ENCODE measurements at places on chromosomes 13 and 19.

- no peak for DNase-seq
Observed at GRCh38 chr13:30496147-30496546, 30.4 kb upstream of the HMGB1 start.

DNA sequence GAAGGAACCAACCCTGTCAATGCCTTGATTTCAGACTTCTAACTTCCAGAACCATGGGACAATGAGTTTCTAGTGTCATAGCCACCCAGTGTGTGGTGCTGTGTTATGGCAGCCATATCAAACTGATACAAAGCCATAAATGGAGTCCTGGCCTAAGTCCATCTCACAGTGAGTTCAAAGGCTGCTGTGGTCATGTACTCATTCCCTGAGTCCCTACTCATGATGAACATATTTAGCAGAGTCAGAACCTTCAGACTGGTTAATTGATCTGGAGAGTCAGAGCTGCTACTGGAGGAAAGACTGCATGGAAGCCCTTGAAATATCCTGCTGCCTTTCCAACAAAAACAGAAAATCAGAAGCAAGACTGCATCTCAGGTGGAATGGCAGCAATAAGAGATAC, 39.2 kb upstream of the CSNK1A1L start:
- no peak for DNase-seq

GRCh38 chr19:39525205-39525604, 7.4 kb downstream of the EID2B start:
- DNase-seq = no peak

GRCh38 chr13:111360452-111360851, 40.0 kb downstream of the TEX29 start:
- no peak for DNase-seq

DNA sequence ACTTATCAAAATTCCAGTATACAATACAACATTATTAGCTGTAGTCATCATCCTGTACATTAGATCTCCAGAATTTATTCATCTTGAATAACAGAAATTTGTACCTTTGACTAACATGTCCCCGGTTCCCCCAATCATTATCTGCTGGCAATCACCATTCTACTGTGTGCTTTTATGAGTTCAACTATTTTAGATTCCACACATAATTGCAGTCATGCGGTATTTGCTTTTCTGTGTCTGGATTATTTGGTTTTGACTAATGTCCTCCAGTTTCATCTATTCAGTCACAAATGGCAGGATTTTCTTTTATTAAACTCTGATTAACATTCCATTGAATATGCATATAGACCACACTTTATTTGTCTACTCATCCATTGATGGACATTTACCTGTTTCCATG, 530.7 kb upstream of the SLITRK1 start:
- no peak for DNase-seq

DNA sequence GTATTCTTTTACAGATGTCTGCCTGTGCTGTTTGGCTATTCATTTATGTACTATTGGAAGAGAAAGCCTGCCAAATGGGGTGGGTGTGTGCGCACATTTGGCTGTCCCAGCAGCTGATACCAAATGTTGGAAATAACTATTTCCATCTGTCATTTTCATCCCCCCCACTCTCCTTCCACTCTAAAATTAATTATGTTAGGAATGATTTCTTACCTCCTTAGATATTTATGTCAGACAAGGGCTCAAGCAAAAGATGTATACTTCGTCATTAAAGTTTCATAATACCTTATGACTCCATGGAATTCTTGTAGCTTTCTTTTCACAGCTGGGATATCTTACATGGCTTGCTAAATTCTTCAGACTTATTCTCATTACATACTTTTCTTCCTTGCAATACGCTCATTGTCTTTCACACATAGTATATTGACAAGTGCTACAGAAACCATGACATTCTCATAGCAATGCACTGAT, 18.6 kb downstream of the ITM2B start:
- DNase-seq = no peak

- no peak for DNase-seq
Observed at GRCh38 chr13:94702181-94703041, 9.9 kb downstream of the SOX21 start.

DNA sequence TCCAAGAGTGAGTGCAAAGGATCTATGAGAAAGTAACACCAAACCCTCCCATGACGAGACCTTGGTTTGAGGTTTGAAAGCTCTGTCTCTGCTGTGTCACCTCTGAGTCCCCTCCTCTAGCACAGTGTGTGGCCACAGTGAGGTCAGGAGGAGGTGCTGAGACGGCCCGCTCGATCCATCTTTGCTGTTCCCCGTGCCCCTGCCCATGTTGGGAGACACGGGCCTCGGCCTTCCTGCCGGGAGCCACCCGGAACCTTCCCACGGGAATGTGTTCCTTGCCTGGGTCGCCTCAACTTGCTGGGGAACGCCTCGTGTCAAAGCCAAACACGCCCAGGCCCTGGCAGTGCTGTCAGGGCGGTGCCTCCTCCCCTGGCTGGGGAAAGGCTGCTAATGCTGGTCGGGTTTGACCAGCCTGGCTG, 10.1 kb downstream of the NANOS3 start:
- DNase-seq = no peak

DNA sequence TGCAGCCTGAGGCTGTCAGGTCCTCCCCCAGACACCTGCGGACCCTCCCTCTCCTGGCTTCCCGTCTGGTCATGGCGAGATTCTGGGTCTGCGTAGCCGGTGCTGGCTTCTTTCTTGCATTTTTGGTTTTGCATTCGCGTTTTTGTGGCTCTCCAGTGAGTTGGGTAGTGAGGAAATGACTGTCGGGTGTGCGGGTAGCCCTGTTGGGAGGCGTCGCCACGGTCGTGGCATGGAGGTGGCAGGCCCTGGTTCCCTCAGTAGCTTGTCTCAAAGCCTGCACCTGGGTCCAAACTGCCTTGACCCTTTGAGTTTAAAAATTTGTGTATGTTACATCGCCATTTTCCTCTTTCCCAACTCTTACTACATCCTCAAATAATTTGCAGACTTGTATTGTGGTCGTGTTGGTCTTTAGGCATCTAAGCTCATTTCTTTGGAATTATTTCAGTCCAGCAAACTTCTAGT, 344 bp downstream of the NHLRC3 start:
- peak; percentile 24 for DNase-seq

DNA sequence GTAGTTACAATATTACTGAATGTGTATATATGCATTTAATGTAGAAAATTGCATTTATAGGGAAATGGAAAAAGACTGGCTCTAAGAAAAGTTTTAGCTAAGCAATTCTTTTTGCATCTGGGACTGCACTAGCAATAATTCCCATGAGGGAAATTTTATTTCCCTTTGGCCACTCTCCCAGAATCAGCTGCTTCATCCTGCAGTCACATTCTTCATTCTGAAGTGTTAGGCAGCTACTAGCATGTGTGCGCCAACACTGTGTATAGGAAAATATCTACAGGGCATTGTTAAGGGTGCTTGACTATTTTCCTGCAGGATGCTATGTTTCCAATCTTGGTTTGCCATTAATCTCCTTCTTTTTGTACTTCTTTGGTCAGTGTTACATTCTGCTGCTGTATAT, 312.8 kb upstream of the PCDH20 start:
- DNase-seq = no peak

DNA sequence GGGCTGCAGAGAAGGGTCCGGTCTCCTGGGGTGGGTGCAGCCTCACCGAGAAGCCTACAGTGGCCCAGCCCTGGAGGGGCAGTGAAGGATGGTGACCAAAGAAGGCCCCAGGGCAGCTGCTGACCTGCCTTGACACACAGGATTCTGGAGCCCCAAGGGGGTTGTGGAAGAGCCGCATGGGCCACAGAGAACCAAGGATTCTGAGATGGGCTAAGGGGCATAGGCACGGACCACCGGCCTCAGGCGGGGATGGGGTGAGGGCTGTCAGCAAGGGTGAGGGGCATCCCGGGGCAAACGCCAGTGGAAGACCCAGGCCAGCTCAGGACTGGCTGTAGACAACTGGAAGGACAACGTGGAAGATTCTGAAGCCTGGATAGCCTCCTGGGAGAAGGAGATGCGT, 151.6 kb downstream of the TEX29 start:
- DNase-seq = no peak

DNA sequence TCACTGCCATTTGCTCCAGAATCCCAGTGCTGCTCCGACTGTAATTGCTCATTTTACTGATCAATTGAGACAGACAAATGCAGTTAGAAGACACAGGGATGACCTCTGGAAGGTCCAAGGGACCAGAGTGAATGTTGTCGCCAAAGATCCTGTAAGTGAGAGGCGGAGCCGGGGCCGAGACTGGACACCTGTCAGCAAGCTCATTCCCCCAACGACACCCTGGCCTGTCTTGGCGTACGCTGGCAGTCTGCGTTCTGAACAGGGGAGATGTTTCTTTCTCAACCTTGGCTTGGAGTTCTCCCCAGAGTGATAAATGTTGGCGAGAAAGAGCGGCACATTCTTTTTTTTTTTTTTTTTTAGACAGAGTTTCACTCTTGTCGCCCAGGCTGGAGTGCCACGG, 24.2 kb downstream of the GADD45B start:
- no peak for DNase-seq

DNA sequence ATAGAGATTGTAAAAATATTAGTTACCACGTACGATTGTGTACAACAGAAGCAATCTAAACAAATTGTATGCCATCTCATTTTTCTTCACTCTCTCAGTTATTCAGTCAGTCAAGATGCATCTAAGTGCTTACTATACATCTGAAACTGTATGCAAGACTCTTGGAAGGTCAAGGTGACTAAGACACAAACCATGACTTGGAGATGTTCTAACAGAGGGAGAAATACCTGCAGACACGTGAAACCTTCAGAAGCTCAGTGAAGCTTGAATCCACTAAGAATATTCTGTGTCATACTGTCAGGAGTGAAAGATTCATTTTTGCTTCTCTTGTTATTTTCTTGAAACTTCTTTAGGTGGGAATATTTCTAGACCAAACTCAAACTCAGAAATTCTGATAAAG, 365.4 kb downstream of the ITGBL1 start:
- DNase-seq = no peak

- no peak for DNase-seq
Observed at GRCh38 chr13:100560498-100561157, 28.0 kb downstream of the GGACT start.

DNA sequence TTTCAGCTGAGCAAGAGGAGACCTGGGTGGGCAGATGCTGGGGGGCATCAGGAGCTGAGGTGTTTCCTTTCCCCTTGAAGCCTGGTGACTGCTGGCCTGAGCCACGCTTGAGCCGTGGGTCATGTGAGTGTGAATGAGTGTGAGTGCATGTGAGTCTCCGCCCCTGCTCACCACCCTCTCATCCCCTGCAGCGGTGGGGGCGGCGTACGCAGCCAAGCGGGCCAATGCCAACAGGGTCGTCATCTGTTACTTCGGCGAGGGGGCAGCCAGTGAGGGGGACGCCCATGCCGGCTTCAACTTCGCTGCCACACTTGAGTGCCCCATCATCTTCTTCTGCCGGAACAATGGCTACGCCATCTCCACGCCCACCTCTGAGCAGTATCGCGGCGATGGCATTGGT, 5.2 kb downstream of the B3GNT8 start:
- no peak for DNase-seq

GRCh38 chr19:11694533-11695439, 44.0 kb downstream of the ZNF823 start:
- peak; percentile 30 for DNase-seq

GRCh38 chr13:93624311-93624777, 397.7 kb downstream of the GPC6 start:
- no peak for DNase-seq

GRCh38 chr19:48497728-48498594, 13.7 kb downstream of the LMTK3 start:
- no peak for DNase-seq

GRCh38 chr13:40664350-40665125, 1.9 kb downstream of the FOXO1 start:
- DNase-seq = peak; percentile 43

DNA sequence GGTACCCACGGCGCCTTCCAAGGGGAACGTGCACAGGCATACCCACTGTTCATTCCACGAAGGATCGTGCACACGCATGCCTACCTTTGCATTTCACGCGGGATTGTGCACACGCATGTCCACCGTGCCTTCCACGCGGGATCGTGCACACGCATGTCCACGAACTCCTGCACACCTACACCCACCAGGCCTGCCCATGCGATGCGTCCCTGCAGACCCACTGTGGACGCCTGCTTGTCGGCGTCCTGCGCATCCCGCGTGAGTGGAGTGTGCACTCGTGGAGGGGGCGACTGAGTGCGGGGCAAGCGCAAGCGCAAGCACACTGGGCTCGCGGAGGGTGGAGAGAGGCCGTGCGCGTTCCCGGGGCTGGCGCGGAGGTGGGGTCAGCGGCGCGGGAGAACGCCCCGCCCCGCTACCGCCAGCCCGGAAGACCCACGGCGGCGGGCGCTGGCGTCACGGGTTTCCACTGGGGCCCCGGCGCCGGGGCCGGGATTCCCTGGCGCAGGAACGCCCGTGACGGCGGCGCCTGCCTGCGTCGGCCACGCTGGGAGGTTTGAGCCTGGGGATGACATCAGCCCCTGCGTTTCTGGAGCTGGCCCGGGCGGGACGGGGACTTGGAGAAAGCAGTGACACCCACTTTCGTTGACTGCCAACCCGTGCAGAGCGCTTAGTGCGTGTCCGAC, 18.7 kb downstream of the GADD45B start:
- DNase-seq = peak; percentile 50

GRCh38 chr13:43305416-43305815, 282.0 kb downstream of the DNAJC15 start:
- DNase-seq = no peak

- DNase-seq = peak; percentile 40
Observed at GRCh38 chr13:95301183-95301967, at the start of gene ABCC4. Gene ABCC4 (minus strand): TSS chr13:95301451. CDS start chr13:95301314, 137 bp downstream.

DNA sequence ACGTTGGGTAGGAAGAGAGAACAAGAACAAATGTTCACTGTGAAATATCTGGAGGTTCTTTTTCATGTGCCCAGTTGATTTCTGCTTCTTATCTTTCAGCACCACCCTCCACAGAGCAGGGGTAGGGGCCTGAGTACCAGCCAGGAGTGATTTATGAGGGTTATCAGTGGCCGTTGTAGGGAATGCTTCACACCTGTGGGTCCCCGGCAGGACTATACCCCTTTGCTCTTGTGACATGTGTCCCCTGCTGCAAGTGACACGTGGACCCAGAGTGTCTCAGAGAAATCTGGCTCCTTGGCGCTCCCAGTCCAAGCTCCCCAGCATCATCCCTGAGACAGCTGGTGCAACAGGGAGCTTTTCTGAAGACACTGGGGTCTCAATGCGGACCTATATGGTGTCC, 29.7 kb downstream of the SIAH3 start:
- no peak for DNase-seq

DNA sequence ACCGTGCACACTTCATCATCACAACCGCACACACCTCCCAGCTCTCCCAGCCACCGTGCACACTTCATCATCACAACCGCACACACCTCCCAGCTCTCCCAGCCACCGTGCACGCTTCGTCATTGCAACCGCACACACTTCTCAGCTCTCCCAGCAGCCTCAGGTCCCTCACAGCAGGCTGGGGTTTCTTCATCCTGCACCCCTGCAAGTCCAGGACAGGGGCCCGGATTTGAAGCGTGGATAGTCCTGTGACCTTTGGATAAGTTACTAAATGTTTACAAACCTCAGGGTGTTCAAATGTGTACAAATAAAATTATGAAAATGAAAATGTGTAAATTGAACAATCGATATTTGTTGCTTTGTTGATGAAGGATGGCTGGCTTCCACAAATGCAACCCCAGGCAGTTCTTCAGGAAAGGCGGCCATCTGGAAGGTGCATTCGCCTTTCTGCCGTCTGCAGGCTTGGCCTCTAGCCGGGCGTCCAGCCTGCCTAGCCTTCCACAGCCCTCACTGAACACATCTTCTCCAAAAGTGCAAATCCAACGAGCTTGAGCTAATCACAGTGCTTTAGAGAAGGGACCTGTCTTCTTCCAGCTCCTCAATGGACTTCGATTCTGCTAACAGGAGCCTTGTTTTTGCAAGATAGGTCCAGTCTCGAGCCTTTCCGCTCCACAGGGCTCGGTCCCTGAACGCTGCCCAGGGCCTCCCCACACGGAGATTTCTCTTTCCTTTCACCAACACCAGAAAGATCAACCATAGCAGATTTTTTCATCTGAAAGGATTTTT, 74.2 kb downstream of the SPACA7 start:
- DNase-seq = no peak
